Thoracic aorta endothelial cell (primary cell): ENCODE measurements at places on chromosomes 16 and 17. TPM values are rescaled to one million over a fixed set of nuclear protein-coding genes. Genes with fewer than 3 reads are reported as not detected.

The PDP2 gene
- 10.0 and 15.7 TPM in 2 replicates for total RNA-seq

The RGS11 gene
- total RNA-seq = 3.1 and 3.6 TPM in 2 replicates

The CDH11 gene
- total RNA-seq = 59.3 and 151 TPM in 2 replicates

The TMC8 gene
- 0.13 and 1.1 TPM in 2 replicates for total RNA-seq

The KRT33B gene
- total RNA-seq = not detected in 2 replicates

The GRIN2C gene
- total RNA-seq = 0.07 and 0.53 TPM in 2 replicates
